ENCODE measurements at places on chromosomes 16 and 17.

DNA sequence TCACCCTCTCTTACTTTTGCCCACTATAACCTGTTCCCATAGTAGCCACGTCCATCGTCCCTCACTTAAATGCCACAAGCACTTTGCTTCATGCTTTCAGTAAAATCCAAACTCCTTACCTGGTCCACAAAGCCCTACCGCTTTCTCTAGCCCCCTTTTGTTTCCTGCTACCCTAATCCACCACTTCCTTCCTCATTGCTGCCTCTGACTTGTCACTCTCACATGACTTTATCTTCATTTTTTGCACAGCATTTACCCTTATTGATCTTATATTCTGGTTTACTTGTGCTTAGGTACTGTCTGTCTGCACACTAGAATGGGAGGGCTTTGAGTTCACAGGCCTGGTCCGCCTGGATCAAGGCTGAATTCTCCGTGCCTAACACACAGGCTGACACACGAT is 340.0 kb downstream of the XYLT1 start:
- no peak for DNase-seq

DNA sequence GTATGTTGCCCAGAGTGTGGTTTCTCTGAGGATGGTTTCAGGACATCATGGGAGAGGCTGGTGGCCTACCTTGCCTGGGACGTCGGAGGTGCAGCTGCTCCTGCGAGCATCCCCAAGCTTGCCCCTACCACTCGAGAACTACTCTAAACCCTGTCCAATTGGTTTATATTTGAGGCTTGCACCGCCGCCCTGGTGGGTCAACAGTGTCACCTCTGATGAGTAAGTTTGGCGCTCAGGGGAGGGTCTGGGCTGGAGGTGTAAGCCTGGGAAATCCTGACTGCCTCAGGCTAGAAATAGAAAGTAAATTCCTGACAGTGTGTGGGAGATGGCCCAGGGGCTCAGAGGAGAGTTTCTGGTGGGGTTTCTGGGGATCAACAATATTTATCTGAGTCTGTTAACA is 48.2 kb downstream of the CCDC42 start:
- DNase-seq = no peak

DNA sequence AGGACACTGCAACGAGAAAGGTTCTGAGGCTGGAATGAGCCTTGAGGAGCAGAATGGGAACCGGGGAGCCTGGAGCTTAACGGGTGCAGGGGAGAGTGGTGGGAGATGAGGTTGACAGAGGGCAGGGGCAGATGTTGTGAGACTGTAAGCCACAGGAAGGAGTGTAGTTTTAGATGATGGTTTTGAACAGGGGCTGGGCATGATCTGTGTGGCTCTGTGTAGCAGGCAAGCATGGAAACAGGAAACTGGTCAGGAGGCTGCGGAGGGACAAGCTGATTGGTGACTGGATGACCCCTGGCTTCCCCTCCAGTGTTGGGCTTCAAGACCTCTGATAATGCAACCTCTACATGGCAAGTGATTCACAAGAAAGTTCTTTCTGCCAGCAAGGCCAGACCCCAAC is 1.4 kb upstream of the CNGB1 start:
- DNase-seq = no peak

GRCh38 chr17:40910441-40910841 is 25.4 kb upstream of the KRT20 start:
- peak; percentile 20 for DNase-seq

- no peak for DNase-seq
Measured at GRCh38 chr17:17114592-17115225, 72.5 kb downstream of the MPRIP start.

DNA sequence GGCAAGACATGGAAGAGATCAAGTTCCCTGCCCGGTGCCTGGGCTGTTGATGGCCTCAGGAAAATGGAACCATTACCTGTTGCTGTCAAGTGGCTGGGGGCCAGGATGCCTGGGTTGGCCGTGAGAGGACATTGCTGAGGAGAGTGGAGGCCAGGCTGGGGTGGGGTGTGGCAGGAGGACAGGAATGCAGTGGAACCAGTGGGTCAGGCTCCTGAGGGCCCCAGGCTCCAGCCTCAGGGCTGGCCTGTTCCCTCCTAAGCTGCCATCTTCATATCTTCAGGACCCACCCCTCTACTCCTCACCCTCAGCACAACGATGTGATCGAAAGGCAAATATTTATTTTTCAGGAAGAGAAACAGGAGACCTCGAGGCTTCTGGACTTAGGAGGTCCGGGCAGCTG is 8.5 kb upstream of the YPEL3 start:
- no peak for DNase-seq

GRCh38 chr17:50192144-50192617 is 9.2 kb downstream of the COL1A1 start:
- DNase-seq = no peak

- DNase-seq = no peak
Measured at GRCh38 chr16:49085686-49086085, 196.0 kb downstream of the CBLN1 start.

DNA sequence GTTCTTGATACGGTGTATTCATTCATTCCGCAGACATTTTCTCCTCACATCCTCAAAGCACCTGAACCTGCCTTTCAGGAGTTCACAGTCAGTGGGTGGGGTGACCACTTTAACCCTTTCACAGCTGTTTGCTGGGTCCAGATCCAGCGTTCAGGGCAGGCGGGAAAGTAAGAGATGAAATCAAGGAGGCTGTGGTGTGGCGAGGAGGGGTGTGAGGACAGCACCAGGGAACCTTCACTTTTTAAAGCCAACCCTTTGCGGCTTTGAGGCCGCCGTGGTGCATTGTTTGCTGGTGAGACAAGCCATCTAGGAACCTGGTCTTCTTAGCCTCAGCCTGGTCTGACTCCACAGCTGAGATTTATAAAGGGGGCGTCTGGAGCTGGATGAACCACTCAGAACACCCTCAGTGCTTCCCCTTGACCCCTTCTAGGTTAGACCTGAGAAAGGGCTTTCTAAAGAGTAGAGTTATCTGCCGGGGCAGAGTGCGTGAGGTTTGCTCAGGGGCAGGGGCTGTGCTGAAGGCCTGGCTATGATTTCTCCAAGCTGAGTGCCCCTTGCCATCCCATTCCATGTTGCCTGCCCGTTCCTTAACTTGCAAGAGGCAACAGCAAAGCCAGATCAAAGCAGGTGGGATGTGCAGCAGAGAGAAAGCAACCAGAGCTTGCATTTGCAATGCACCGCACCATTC is 933 bp downstream of the CCR7 start:
- no peak for DNase-seq

DNA sequence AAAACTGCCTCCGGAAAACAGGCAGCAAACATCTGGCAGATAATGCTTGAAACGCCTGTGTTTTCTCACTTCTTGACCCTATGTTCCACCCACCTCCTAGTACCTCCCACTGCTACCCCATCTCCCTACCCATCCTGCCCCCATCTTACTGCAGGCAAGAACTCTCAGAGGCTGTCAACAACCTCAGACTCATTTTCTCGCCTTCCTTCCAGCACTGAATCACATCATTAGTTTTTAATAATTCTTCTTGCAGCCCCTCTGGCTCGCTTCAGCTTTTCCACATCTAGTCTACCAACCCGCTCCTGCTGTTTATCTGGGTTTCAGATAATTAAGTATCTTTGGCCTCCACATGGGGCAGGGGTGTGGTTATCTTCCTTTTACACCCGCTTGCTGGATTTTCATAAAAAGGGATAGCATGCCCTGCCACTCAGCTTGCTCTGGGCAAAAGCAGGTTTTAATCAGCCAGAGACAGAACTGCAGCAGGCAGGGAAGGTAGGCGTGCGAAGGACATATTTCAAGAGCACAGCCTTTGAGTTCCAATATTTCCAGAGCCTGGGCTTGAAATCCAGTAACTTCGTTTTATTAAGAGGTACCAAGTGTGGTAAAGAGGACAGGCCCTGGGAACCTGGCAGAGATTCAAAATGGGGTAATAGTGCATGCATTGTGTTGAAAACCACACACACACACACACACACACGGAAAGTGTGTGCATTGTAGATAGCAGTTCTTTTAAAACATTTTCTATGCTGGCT is 87.5 kb downstream of the BMERB1 start:
- DNase-seq = no peak

- no peak for DNase-seq
Measured at GRCh38 chr17:40064971-40065768, 2.4 kb downstream of the THRA start.

DNA sequence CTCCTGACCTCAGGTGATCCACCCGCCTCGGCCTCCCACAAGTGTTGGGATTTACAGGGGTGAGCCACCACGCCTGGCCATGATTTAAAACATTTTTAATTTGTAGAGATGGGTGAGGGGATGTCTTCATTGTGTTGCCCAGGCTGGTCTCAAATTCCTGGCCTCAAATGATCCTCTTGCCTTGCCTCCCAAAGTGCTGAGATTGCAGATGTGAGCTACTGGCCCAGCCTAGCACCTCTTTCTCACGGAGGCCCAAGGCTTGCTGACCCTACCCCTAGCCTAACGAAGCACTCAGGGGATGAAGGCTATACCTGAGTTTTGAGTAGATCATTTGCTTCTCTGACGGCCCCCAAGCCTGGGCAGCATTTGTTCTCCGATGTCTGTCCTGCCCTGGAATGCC is 26.6 kb downstream of the UNK start:
- no peak for DNase-seq

- no peak for DNase-seq
Measured at GRCh38 chr17:2363851-2364762, 26.8 kb downstream of the SGSM2 start.

DNA sequence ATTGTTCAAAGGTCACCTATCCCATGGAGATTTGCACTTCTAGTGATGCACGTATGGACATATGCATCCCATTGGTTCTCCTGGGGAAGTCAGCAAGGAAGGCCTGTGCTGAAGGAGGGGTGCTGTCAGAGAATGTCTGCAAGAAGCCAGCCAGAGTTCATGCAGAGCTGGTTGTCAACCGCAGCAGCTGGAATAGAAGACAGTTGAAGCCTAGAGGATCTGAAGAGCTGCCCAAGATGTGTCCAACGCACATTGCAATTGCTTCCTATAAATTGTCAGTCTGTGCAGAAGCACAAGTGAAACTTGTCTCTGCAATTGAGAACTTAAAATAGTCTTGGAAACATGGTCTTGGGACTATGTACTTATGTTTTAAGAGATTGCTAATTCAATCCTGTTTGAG is 82.1 kb upstream of the CNTNAP4 start:
- no peak for DNase-seq

GRCh38 chr16:27690608-27691007 is 140.7 kb downstream of the KATNIP start:
- no peak for DNase-seq

GRCh38 chr16:79312502-79312901 is 288.0 kb downstream of the MAF start:
- no peak for DNase-seq

Data from brain pericyte (primary cell).